ENCODE measurements at places on chromosomes 2 and 18.

DNA sequence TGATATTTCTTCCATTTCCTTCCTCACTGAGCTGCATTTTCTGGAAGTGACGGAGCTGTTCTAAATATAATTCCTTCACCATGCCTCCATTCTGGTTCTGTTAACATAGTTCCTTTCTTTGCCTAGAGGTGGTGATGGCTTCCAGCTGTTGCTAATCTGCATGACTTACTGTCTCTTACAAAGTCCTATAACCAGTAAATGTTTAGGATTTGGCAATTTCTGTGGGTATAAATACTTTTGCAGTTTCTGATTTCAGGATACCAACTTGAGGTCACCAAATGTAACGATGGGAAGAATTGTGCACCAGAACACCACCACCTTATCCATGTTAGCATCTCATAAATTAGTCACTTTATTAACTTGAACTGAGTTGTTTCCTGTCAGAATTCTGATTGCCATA, 101.7 kb upstream of the FN1 start:
- DNase-seq = no peak

GRCh38 chr2:43178602-43179542, 47.5 kb downstream of the ZFP36L2 start:
- no peak for DNase-seq

DNA sequence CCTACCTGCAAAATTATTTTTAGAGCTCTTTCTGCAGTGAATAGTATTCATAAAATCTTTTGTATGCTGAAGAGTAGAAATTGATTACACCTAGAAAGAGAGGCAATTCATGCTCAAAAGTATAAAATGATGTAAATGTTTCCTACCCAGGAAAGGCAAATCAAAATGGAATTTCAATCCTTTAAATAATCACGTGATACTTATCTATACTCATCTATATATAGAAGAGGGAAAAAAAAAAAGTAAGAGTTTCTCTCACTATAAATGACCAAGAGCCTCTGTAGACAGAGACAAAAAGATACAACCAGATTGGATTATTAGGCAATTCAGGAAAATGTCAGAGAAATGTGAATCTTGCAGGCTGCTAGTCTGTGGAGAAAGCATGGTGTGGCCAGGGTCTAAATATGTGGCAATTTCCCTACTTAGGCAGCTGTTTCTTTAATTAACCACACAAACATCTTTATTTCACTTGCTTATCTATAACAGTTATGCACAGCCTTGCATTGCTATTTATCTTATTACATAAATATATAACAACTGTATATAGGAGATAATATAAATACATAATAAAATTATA, 39.5 kb downstream of the METTL8 start:
- DNase-seq = no peak

- no peak for DNase-seq
These were observed 34.3 kb downstream of the LCLAT1 start for GRCh38 chr2:30481323-30481800.

All from memory B cell (primary cell).